Effector memory CD8-positive, alpha-beta T cell (primary cell): ENCODE measurements at places on chromosomes 2 and 18.

GRCh38 chr2:73907840-73908452 is 15.1 kb downstream of the ACTG2 start:
- DNase-seq: peak; percentile 29

GRCh38 chr18:44968336-44968735 is 287.6 kb downstream of the SETBP1 start:
- DNase-seq: no peak

DNA sequence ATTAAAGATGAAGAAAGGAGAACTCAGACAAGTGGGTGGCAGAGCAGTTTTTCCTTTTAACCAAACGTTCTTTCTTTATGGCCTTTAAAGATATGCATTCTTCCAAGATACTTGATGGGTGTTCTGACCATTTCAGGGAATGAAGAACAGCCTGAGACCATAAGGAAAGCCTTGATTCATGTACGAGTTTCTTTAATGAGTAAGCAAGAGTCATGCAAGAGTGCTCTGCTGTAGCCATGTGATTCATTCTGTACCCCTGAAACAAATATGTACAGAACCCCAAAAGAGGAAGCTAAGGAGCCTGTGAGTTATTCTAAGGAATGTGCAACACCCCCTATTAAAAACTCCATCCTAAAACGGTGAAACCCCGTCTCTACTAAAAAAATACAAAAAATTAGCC is 372.8 kb downstream of the MTX2 start:
- DNase-seq: no peak

GRCh38 chr18:62357079-62357719 is 32.1 kb downstream of the TNFRSF11A start:
- no peak for DNase-seq

- no peak for DNase-seq
Observed at GRCh38 chr2:150043172-150043500, 444.3 kb downstream of the RND3 start.

DNA sequence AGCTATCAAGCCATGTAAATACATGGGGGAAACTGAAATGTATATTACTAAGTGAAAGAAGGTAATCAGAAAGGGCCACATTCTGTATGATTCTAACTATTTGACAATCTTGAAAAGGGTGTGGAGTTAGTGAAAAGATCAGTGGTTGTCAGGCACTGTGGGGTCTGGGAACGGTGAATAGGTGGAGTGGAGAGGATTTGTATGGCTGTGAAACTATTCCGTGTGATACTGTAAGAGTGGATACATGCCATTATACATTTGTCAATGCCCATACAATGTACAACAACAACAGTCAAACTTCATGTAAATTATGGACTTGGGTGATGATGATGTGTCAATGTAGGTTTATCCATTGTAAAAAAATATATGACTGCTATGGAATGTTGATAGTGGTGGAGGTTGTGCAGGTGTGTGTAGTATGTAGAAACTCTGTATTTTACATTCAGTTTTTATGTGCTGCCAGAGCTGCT is 1116.2 kb downstream of the SUCLG1 start:
- no peak for DNase-seq

DNA sequence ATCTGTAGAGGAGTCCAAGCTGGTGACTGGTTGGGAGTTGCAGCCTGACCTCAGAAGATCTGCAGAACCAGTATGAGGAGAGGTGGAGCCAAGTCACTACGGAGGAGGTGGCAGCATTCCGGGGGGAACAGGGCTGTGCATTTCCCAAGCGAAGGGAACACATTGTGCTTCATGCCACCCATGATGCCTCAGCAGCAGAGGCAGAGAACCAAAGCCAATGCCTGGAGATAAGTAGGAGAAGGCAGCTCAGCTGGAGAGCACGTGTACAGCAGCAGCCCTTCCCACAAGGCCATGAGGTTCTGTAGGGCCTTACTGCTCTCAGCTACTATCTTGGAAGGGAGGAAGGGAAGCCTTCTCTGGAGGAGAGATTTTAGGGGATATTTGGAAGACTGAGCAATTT is 67.2 kb upstream of the LRPPRC start:
- no peak for DNase-seq

DNA sequence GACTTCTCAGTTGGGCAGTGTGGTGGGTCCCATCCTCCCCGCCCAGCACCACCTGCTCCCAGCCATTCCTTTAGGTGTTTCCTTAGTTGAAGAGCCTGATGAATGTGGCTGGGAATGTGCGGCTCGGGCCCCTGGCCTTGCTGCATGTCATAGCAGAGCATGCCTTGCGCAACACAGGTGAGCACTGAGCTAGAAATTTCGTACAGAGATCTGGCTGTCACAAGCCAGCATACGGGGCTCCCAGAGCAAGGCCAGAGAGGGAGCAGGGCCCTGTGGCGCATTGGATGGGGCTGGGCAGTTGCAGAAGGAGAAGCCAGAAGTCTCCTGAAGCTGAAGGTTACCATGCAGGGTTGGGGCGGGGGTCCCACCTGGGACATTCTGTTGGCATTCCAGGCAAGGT is 129.7 kb downstream of the WDSUB1 start:
- no peak for DNase-seq

DNA sequence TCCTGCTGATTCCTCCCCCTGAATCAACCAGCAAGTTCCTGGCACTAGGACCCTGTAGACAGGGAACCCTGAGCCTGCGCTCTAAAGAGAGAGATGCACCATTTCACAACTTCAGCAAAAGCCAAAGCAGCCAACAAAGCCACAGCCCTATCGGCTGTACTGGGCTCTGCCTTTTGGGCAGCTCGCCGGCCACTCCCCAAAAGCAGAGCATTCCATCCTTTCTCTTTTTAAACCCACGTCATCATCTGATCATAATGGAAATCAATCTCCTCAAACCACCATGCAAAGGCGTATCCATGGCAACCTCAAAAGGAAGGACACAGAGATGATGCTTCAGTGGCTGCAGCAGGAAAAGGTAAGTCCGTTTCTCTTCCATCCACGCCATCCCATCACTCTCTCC is 5.3 kb upstream of the DCTN1 start:
- no peak for DNase-seq

DNA sequence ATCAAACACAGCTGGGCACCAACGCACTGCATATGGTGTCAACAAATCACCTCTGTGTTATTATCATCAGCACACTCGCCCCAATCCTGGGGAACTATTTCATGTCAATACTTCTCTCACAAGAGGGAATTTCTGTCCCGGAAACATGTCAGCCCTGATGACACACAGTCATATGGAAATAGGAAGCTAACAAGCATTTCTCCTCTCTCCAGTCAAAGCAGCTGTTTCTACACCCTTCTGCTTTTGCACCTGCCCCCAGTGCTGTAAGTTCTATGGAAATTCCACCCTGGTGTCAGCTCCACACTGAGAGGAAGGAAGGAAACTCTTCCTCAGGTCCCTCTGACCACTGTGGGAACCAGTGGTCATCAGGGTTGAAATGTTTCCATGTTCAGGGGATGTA is 447.6 kb upstream of the ID2 start:
- DNase-seq: no peak

GRCh38 chr2:74915743-74916142 is 42.7 kb upstream of the POLE4 start:
- no peak for DNase-seq

DNA sequence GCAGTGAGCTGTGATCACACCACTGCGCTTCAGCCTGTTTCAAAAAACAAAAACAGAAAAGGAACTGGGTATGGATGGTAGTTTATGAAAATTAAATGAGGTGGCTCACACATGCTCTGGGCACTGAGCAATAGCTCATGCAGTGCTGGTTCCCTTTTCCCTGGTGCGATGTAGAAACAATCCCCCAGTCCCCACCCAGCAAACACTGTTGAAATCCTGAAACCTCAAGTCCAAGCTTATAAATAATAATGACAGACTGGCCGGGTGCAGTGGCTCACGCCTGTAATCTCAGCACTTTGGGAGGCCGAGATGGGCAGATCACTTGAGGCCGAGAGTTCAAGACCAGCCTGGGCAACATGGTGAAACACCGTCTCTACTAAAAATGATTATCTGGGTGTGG is 55.4 kb upstream of the SMAD2 start:
- DNase-seq: no peak

GRCh38 chr2:20334605-20335203 is 15.9 kb downstream of the PUM2 start:
- no peak for DNase-seq

DNA sequence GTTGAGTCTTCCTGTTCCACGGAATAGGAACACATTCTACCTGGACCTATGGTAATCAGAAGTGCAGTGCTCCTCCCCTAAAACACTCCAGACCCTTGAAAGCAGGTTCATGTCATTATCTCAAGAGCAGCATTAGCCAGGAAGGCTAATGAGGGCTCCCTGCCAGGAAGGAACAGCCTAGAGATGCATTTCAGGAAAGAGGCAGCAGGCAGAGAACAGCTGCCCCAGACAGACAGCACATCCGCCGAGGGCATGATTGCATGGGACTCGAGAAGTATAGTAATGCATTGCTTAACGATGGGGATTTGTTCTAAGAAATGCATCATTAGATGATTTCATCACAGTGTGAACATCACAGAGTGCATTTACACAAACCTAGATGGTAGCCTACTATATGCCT is 171.5 kb downstream of the ALK start:
- no peak for DNase-seq

- DNase-seq: no peak
Observed at GRCh38 chr18:47968721-47969120, 38.3 kb upstream of the SMAD2 start.
